ENCODE measurements at places on chromosomes 1 and 21. TPM values are rescaled to one million over a fixed set of nuclear protein-coding genes. Genes with fewer than 3 reads are reported as not detected.

The RAP1GAP gene
- total RNA-seq, result 8.0 TPM

The KCNQ4 gene
- 0.12 TPM for total RNA-seq

The YOD1 gene
- 4.8 TPM for total RNA-seq

The ARHGEF10L gene
- total RNA-seq, result 124 TPM

The GSTM5 gene
- not detected for total RNA-seq

The FLG2 gene
- not detected for total RNA-seq

The TEX38 gene
- not detected for total RNA-seq

The TSHB gene
- not detected for total RNA-seq

The INTS3 gene
- total RNA-seq, result 16.5 TPM

The CCDC30 gene
- 0.37 TPM for total RNA-seq

The GCSAML gene
- total RNA-seq, result not detected

The CCDC17 gene
- 3.1 TPM for total RNA-seq
